ENCODE measurements at places on chromosomes 16 and 17.

DNA sequence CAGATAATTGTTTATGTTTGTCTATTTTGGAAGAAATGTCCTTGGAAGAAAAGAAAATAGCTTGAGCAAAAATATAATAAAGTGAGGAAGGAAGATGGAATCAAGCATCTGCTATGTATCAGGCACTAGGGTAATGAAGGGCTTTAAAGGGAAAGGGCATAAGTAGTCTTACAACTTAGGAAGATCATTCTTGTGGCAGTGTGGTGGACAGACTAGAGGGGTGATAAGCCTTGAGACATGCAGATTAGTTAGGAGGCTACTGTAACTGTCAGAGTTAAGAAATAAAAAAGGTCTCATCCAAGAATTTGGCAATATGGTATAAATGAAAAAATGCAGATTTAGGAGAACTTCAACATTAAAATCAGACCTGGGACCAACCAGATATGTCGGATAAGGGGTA lies 14.9 kb downstream of the FAM222B start:
- no peak for DNase-seq

- no peak for DNase-seq
Measured at GRCh38 chr17:82791532-82791931, 39.7 kb downstream of the TBCD start.

- DNase-seq: no peak
Measured at GRCh38 chr17:76088041-76088867, 9.3 kb downstream of the ZACN start.

DNA sequence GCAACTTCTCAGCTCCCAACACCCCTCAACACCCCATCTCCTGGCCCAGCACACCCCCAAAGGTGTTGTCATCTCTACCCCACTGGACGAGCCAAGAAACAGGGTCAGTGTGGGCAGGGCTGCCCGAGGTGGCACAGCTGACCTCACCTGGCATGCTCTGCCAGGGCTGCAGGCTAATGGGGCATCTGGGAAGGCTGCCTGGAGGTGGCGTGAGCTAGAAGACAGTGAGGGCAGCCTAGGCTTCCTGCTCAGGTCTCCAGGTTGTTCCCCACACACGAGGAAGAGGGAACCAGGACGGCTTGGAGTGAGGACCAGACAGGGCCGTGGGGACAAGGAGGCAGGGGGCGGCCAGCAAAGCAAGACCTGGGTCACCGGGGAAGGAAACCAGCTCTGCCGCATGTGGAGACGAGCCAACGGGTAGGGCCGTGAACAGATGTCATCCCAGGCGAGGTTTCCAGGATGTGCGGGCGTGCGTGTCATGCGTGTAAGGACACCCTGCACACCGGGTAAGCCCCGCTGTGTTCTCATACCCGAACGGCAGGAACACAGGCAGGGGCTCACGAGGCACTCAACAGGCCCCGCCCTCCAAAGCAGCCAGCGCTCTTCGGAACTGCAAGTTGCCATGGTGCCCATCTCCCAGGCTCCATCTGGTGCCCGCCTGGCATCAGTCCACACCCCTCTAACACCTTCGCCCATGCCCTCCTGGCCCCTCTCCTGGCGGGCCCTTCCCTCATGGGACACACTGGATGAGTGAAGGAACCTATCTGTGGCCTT lies 29.6 kb upstream of the PVALEF start:
- peak; percentile 48 for DNase-seq

DNA sequence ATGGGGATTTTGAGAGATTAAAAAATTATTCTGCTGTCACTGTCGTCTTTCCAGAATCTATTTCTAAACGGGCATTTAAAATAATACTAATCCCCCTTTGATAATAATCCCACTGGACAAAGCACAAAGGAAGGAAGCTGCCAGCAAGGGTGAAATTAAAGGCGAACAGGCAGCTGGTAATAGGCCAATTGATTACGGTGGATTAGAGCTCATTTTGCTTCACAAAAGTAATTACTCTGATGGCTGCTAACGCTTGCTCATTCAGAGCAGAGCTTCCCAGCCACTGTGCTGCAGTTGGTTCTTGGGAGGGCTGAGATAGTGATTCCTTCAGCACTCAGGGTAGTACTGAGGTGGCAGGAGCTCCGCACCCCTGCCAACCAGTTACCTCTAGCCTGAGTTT lies 205.7 kb downstream of the SNX29 start:
- DNase-seq: no peak

GRCh38 chr17:57629470-57629869 lies 115.6 kb downstream of the CCDC182 start:
- DNase-seq: no peak

GRCh38 chr17:50725769-50726655 lies 6.6 kb downstream of the LUC7L3 start:
- DNase-seq: no peak

GRCh38 chr17:15921640-15922039 lies 23.3 kb upstream of the ADORA2B start:
- no peak for DNase-seq

- DNase-seq: no peak
Measured at GRCh38 chr16:76885776-76886537, 305.0 kb upstream of the MON1B start.

DNA sequence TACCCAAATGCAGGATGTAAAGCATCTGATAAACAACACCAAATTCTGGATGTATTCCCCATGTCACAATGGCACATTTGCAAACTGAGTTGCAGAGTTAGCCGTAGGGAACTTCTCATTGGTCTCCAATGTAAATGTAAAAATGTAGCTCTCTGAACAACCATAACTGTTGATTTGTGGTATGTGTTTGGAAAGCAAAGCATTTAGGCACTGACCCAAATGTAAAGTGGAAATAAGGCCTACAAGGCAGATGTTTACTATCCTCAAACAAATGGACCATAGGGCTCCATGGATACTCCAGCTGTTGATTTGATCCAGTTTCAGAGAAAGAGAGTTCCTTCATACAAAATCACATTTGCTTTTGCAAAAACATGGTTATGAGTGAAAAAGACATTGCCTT lies 223.0 kb upstream of the ELAC2 start:
- no peak for DNase-seq

- no peak for DNase-seq
Measured at GRCh38 chr16:88533381-88533917, 36.8 kb upstream of the ZC3H18 start.

DNA sequence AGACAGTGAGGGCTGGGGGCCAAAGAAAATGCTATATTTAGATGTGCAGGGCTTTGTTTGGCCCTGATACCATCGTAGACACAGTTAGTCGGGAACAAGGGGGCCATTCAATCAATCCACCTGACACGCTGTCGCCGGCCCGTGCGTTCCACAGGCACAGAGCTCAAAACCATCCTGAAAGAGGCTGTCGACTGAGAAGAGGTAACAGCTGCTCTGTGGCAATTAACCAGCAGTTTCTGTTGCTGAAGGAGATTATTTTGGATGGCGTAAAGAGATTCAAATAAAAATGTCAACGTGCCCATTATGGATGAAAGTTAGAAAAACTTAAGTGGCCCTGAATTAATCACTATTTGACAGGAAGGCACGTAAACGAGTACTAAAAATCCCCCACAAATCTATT lies 276.2 kb upstream of the IRX5 start:
- DNase-seq: no peak

DNA sequence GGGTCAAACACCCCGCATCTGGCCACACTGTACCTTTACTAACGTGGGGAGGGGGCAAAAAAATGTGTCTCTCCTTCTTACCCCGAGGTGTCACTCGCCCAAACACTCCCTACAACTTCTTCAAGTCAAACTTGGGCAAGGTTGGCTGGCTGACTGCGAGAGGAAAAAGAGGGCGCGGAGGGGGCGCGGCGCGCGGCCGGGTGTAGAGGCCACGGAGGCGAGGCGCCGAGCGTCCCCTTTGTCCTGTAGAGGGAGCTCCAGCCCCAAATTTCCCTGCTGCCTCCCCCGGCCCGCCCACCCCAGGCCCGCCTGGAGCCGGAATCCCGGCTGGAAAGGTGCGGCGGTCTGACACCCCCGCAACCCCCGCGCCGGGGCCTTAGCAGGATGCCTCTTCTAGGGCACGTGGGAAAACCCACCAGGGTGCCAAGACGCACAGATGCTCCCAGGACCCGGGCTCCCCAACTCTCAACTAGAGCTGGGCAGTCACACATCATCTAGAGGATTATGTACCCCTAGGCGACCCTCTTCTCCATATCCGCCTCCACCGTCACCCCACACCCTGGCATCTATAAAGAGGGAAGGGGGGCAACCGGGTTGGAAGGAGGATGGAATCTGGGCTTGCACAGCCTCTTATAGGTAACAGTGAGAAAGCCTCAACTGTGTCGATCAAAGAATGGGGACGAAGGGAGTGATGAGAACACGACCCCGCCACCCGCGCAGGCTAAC lies 4.2 kb downstream of the IRX3 start:
- DNase-seq: no peak

DNA sequence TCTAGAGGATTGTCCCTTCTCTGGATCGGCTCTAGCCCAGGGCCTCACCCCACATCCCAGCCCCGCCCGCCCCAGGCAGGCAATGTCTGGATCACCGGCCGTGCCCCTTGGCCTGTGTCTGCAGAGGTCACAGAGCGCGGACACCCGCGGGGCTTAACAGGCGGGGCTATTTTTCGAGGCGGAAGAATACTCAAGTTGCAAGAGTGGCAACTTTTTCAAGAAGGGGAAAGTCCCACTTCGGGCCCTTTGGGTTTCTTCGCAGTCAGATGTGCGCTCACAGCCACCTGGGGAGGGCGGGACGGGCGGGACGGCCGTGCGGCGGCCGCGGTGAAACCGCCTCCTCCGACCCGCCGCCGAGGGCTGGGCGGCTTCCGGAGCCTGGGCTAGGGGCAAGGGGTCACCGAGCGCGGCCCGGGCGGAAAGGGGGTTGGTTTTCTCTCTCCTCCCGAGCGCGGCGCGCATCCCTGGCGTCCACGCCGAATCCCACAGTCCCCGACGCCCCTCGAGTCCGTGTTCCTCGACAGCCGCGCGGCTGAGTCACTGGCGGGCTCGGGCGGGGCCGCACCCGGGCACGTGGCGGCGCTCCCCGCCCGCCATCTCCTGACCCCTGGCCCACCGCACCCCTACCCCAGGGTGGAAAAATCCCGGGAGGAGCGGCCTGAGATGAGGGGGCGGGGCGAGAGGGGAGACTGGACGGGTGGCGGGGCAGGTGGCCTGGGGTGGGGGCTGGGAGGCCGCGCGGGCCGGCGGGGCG lies 1.2 kb upstream of the PFN1 start:
- no peak for DNase-seq

- DNase-seq: no peak
Measured at GRCh38 chr17:7019367-7019766, 3.5 kb upstream of the BCL6B start.

- DNase-seq: no peak
Measured at GRCh38 chr17:35731239-35731916, at the start of gene RASL10B. TSS of gene RASL10B (plus strand) at chr17:35731639. CDS start at chr17:35735185, 3,546 bp downstream.

All from cerebellar nuclear complex (tissue), 1 donor.